Dermis blood vessel endothelial cell (primary cell): ENCODE measurements at places on chromosomes 7 and 10. TPM values are rescaled to one million over a fixed set of nuclear protein-coding genes. Genes with fewer than 3 reads are reported as not detected.

Gene ANXA8
- not detected in 2 replicates for total RNA-seq

Gene CPA2
- total RNA-seq, result not detected in 2 replicates

Gene IGF2BP3
- 13.4 and 41.5 TPM in 2 replicates for total RNA-seq

Gene UCMA
- not detected in 2 replicates for total RNA-seq

Gene NCF1
- total RNA-seq, result not detected in 2 replicates

Gene HABP2
- total RNA-seq, result under 0.01 and 0.19 TPM in 2 replicates
